ENCODE measurements at places on chromosomes 7 and 10.

DNA sequence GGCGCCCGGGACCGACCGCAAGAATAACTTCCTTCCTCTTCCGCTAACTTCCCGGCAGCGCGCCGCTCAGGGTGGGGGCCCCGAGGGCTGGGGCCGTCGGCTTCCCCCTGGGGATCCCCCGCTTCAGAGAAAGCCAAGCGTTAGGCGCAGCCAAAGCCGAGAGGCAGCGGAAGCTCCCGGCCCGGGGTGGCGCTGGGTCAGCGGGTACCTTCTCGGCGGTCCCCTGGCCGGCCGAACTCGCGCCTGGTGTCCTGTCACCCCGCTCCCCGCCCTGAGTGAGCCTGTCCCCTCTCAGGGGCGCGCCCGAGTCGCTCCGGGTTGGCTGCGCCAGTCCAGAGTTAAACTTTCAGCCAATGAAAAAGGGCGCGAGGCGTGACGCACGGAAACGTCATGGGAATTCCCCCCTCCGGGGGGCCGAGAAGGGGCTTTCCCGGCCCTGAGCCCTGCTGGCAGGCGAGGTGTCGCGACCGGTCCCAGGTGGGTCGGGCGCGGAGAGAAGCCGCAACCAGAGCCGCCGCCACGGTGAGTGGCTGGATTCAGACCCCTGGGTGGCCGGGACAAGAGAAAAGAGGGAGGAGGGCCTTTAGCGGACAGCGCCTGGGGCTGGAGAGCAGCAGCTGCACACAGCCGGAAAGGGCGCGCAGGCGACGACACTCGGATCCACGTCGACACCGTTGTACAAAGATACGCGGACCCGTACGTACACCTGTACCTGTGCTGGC is 1.3 kb upstream of the NFKB2 start:
- DNase-seq = peak; percentile 96

- no peak for DNase-seq
Measured at GRCh38 chr7:106318482-106318881, 33.7 kb upstream of the NAMPT start.

DNA sequence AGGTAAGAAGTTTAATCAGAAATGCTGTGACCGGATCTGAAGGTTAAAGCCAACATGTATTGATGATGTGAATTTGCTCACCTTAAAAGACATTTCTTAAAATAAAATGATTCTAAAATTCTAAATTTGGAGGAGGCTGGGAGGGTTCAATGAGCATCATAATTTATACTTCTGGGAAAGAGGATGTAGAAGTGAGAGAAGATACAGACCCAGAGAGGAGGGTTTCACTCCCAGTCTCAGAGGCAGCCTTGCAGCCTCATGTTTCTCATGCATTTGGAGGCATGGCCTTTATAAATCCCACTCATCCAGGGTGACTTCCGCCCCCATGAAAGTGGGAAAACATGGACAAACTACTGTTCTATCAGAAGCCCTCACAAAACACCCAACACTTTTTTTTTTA is 305.6 kb upstream of the PITRM1 start:
- no peak for DNase-seq

DNA sequence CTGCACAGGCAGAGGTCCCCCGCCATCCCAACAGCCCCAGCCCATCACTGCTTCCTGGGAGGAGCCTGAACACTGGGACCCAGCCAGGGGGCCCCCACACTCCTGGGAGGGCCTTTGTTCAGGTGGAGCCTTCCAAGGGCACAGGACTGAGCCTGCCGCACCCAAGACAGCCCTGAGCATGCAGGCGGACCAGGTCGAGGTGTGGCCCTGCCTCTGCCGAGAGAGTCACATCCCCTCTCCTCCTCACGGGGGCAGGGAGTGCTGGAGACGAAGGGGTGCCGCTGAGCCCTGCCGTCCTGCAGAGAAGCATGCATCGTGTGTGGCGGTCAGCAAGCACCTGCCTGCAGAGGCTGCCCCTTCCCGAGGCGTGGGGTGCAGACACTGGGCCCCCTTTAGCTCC is 7.3 kb upstream of the MAFK start:
- no peak for DNase-seq

GRCh38 chr10:43610636-43611035 is 4.4 kb downstream of the ZNF485 start:
- no peak for DNase-seq

- peak; percentile 51 for DNase-seq
Measured at GRCh38 chr7:74026903-74027682, 880 bp upstream of the ELN start.

GRCh38 chr7:142146124-142146523 is 34.6 kb downstream of the MGAM2 start:
- no peak for DNase-seq

GRCh38 chr10:79627075-79627474 is 16.3 kb downstream of the SFTPA1 start:
- no peak for DNase-seq

GRCh38 chr10:59319854-59320253 is 42.5 kb downstream of the FAM13C start:
- no peak for DNase-seq

DNA sequence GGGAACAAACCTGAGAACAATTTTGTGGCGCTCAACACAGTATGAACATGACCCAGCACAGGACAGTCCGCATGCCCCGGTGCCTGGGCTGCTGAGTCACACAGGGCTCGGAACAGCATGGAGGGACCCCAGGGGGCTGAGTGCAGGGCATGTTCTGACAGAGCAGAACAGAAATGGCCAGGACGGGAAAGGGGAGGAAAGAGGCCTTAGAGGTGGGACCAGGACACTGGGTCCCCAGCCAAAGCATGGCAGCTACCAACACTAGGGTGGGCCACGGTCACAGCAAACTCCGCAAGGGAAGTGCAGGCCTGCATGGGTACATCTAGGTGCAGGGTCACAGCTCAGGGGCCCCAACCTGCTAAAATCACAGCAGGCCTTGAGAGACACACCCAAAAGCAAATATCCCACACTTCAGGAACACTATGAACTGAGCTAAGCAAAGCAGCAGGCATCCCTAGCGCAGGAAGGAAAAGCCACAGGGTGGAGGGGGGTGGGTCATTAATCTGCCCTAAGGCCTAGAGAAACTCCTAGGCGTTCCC is 5.6 kb downstream of the IMPDH1 start:
- DNase-seq = no peak

- DNase-seq = peak; percentile 12
Measured at GRCh38 chr10:51389415-51390321, 309.7 kb downstream of the CSTF2T start.

- DNase-seq = no peak
Measured at GRCh38 chr7:147400925-147401324, 1189.6 kb upstream of the C7orf33 start.

DNA sequence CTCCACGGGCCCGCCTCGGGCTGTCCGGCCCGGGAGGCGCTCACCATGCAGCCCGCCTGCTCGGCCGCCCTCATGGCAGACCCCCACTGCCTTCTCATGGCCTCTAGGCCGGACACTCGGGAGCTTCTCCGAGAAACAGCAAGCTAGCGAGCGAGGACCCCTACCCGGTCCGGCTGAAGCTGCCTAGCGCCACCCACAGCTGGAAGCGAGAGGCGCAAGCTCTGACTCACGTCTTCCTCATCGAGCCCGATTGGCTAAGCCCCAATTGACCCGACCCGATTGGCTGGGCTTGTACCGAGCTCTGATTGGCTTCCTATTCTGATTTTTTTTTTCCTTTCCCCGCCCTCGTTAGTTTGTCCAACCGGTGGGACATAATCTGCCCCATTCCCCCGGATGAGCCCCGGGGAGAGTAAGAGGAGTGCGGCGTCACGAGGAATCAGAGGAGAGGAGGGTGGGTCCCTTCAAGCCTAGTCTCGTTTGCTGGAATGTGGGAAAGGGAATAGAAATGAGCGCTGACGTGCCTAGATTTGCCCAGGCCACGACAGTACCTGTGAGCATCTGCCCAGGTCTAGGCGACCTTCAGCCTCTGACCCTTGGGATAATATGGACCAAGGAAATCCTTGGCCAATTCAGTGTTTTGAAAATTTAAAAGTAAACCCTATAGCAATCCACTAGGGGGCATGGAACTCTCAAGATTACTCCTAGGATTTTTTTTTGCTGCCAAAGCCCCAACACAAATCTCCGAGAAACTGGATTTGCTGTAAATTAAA is at the start of gene TYSND1:
TYSND1 (minus strand) TSS at position 212 of the 770 bp plus-strand sequence; CDS start at position 98, 114 bp downstream.
- DNase-seq = peak; percentile 84

- no peak for DNase-seq
Measured at GRCh38 chr7:108623220-108623619, 53.5 kb downstream of the DNAJB9 start.

DNA sequence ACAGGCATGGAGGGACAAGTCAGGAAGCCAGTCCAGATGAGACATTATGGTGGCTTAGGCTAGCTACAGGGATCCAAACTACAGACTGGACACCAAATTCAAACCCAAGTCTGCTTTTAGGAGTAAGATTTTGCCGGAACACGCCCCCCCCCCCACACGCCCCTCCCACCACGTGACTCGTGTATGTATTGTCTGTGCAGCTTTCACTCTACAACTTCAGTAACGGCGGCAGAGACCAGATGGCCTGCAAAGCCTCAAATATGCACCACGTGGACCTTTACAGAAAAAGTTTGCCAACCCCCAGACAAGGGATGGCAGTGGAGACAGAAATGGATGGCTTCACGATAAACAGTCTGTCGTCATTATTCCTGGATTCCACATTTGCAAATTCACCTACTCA is 14.5 kb downstream of the HIPK2 start:
- no peak for DNase-seq

- DNase-seq = no peak
Measured at GRCh38 chr10:86650151-86650550, 4.2 kb upstream of the OPN4 start.

DNA sequence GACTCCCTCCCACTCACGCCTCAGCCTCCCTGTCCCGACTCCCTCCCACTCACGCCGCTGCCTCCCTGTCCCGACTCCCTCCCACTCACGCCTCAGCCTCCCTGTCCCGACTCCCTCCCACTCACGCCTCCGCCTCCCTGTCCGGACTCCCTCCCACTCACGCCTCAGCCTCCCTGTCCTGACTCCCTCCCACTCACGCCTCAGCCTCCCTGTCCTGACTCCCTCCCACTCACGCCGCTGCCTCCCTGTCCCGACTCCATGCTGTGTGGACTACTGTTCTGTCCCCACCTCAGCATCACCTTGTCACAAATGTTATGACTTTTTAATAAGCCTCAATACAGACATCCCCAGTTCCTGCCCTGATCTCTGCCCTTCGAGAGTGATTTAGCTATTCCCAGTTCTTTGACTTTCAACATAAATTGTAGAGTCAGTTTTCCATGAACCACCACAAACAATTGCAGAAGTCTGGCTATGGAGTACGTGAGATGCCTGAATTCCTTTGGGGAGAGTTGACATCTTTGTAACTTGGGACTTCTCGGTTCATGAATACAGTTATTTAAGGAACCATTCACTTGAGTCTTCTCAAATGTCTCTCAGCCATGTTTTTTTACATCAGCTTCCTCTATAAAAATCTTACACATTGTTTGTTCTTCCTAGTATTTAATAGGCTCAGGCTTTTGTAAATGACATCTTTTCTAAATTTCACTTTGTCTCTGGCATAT is 71.9 kb downstream of the FOXL3 start:
- DNase-seq = no peak

- no peak for DNase-seq
Measured at GRCh38 chr10:34049887-34050286, 715.4 kb upstream of the NRP1 start.

DNA sequence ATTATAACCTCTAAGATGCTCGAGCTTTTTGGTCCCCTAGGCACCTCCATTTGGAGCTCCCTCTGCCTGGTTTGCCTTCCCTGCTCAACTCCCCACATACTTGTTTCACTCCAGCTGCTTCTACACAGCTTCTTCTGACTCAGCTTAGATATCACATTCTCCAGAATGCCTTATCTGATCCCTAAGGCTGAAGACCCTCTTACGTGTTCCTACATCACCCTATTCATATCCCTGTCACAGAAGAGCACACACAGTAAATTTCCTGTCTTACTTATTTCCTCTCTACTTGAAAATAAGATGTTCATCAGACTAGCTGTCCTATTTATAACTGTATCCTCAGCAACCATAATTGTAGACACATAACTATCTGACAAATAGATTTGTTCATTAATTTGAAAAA is 61.3 kb upstream of the RNF148 start:
- DNase-seq = no peak

GRCh38 chr7:834277-834676 is 2.0 kb downstream of the SUN1 start:
- no peak for DNase-seq

DNA sequence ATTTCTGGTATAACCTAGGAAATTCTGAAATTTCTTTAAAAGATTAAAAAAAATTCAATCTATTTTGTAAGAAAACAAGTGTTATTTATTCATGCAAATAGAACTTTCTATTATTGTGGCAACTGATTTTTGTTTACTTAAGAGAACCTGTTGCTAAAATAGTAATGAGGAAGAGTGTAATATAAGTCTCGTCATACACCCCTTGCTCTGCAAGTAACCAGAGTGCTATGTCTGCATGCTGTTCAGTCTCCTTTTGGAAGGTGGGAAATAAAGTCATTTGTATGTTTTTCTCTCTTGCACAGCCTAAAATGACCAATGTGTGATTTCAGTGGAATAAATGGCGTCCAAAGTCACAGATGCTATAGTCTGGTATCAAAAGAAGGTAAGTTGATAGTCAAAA is 41.3 kb downstream of the PHTF2 start:
- DNase-seq = no peak

DNA sequence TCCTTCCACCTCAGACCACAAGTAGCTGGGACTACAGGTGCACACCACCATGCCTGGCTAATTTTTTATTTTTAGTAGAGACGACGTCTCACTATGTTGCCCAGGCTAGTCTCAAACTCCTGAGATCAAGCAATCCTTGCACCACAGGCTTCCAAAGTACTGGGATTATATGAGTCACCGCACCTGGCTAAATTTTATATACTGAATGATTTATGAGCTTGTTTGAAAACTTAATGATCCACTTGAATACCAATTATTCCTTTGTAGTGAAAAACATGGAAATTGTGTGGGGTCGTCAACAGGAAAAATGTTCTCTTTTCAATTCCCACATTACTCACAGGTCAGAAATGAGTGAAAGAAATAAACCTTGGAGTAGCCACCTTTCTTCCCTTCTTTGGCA is 31.3 kb downstream of the RAPGEF5 start:
- DNase-seq = no peak

GRCh38 chr10:100614429-100615095 is 78.8 kb downstream of the HIF1AN start:
- DNase-seq = no peak

- peak; percentile 17 for DNase-seq
Measured at GRCh38 chr7:64887756-64888508, 15.1 kb upstream of the ZNF273 start.

DNA sequence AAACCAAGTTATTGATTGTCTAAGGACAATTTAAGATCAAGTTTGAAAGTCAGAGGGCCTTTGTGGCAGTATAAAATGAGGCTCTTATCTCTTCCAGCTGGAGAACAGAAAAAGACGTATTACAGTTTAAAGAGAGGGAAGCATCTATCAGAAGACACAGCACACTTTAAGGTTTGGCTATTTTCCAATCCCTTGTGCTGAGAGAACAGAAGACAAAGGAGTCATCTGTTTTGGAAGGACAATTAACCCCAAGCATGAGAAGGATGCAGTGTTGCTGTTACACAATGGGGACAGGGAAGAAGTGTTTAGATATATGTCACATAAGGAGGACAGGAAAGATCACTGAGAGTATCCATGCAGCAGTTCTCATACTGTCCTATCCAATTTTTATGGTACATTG is 1224.2 kb upstream of the SORCS1 start:
- no peak for DNase-seq
